ENCODE measurements at places on chromosomes 7 and 10.

GRCh38 chr7:97342512-97342911, 225.0 kb downstream of the SDHAF3 start:
- DNase-seq: no peak

GRCh38 chr7:120421151-120421651, 148.2 kb downstream of the KCND2 start:
- DNase-seq: no peak

DNA sequence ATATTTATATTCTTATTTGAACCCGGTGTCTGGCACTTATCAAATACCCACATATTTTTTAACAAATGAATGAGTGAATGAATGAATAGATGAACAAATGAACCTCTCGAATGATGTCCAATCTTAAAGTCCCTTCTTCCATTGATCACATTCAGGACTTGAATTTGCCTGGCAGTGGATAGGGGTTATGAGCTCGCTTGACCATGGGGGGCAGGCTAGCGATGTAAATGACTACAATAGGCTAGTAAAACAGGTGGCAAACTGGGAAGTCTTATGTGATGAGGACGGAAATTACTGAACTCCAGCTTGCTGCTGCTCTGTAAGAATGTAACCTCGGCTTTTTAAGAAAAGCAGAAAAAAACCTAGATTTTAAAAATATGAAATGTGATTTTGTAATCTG, 247.7 kb upstream of the DKK1 start:
- no peak for DNase-seq

- DNase-seq: peak; percentile 5
These were observed 214.8 kb downstream of the DGKB start for GRCh38 chr7:14687777-14688176.

DNA sequence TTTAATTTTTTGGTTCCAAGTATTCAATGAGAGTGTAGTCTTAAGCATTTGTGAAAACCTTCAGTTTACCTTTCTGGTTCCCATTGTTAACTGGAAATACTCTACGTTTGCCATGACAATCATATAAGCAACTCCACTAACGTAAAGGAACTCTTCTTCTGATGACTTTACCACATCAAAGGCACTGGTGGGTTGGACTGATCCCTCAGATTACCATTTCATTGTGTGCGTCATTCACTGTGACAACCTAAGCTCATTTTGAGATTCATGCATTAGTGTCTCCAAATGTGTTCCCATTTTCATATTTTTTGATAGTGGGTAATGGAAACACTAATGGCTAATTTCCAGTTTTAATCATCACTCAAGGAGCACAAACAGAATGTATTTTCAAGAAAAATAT, 119.9 kb upstream of the COL1A2 start:
- DNase-seq: no peak

GRCh38 chr7:157299613-157300368, 37.0 kb upstream of the DNAJB6 start:
- DNase-seq: no peak

DNA sequence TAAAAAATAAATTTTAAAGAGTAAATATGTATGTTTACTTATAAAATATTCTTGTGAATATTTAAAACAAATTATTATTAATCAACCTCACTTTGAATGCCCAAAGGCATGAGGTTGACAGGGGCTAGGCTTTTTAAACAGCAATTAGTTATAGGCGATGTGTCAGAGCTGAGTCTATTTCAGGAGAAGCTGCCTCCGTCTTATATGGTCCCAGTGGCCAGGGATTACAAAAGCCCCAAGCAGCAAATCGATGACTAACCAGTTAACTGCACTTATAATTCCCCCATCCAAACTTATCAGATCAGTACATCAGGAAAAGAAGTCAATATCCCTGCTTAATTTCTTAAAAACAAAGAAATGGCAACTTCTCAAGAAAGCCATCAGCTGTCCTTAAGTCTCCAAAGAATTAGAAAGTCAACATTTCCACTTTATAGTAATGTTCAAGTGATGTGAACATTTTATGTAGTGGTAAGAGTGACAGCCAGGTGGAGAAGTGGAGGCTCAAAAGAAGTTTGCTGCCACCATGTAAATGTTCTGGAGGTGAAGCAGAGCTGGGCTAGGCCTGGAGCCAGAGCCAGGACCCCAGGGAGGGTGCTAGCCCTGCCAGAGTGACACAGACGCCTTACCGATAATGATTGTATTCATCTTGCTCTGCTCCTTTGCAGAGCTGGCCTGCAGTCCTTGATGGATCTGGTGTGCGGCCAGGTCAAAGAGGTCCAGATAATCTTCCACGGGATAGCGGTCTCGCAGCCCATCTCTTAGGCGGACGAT, 51.5 kb downstream of the CHST15 start:
- no peak for DNase-seq

GRCh38 chr10:100911472-100911871, 1.3 kb upstream of the SLF2 start:
- no peak for DNase-seq

- DNase-seq: no peak
These were observed 98.9 kb upstream of the PRR15 start for GRCh38 chr7:29464753-29465152.

DNA sequence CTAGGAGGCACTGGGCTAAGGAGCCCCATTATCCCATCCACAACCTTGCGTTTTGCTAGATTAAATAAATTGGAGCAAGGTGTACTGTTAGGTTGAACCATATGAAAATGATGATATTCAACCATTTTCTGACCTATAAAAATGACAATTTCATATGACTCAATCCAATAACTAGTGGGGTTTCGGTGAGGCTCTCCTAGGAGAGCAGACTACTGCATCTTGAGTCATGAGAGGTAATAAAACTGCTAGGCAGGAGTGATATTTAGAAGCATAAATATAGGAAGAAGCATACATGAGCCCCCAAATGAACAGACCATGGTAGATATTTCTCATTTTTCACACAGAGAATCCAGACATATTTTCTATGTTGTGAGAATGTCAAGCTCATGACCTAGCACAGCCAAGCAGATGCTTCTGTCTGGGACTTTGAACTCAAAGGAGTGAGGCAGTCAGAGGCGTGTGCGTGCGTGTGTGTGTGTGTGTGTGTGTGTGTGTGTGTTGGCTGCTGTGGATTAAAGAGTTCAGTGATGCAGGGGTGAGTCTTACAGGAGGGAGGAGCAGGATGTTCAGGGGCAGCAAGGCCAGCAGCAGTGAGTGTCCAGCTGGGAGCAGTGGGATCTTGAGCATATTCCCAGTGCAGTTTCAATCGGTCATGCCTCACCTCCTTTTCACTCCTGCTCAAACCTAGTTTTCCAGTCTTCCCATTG, 17.8 kb upstream of the WDR11 start:
- no peak for DNase-seq

DNA sequence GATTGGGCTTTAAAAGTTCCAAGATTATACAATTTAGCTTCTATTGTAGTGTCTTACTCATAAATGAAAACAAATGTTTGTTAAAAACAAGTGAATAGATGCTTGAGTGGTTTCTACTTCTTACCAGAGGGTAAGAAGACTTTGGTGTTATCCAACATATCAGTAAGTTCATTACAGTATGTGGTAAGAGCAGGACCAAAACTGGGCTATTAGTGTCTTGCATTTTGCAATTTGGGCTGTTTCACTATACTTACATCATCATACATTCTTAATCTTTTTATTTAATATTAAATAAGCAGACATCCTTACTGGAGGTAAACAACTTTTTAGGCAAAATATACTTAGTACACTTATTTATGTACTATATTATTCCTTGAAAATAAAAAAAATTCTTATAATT, 248.4 kb upstream of the HGF start:
- no peak for DNase-seq

- DNase-seq: no peak
These were observed 162.6 kb downstream of the MTERF1 start for GRCh38 chr7:91717681-91718470.

GRCh38 chr7:73869011-73869798, 8.2 kb downstream of the TMEM270 start:
- no peak for DNase-seq

DNA sequence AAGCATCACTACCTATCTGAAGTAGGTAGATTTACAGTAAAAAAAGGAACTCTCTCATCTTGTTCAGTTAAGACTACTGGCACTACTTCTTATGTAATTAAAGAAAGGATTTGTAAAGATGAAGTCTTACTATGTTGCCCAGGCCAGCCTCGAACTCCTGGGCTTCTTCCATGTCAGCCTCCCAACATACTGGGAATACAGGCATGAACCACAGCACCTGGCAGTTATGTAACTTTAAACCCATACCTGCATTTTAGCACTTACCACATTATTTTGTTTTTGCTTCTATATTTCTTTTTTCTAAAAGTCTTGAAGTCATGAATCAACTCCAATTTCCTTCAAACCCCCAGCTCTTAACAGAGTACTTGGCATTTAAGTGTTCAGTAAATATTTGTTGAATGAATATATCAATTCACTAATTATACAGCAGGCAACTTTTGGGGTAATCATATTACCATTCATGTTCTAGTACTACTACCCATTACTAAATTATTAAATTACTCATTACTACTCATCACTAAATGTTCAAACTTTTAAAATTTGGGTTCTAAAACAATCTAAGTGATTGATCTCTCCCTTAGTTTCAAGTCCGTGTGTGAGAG, 31.6 kb upstream of the CCDC71L start:
- DNase-seq: no peak

DNA sequence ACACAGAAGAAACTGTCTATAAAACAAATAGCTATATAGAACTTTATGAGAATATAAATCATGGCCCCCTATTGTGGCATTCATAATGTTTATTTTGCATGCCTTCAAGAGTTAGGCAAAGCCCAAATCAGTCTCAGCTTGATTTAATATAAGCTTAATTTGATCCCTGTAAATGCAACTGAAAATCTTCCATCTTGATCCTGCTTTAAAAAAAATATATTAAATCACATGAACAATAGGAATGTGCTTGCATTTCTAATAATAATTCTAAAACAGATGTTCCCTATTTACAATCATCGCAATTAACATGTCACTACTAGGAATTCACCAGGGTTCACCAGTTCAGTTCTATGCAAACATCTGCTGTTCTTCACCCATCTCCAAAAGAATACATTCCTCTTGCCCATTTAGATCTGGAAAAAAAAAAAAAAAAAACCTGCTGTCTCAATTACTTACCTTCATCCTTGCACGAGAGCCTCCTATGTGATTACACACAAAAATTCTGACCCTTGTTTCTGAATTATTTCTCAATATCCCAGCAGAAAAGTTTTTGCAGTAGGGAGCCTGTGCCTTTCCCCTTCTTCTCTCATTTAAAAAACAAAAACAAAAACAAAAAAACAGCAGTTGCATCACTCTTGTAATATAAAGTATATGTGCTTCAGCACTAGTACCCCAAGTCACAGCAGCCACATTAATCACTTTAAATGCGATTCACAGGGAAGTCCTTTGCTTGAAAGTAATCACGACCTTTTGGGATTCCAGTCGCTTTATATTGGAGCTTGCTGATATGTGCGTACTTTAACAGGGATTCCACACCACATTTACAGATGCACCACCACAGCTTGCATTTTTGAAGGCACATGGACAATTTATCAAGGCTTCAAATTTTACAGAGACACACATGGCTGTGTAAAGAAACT, 194.8 kb upstream of the KMT2E start:
- no peak for DNase-seq

GRCh38 chr7:71480791-71481190, 348.8 kb downstream of the GALNT17 start:
- DNase-seq: no peak

DNA sequence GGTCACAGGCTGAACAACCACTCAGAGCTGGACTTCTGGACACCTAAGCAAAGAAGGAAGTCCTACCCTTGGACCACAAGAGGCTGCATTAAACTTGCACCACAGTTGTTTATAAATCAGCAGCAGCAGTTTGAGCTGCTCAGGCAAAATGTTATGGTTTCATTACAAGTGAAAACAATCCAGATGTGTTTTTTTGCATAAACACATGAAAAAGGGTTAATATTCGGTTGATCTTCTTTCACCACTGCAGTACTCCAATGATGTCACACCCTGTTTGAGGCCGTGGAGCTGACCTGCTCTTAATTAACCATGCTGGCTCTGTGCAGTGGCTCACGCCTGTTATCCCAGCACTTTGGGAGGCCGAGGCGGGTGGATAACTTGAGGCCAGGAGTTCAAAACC, 490.8 kb upstream of the CELF2 start:
- peak; percentile 57 for DNase-seq
